ENCODE measurements at places on chromosomes 2 and 18.

DNA sequence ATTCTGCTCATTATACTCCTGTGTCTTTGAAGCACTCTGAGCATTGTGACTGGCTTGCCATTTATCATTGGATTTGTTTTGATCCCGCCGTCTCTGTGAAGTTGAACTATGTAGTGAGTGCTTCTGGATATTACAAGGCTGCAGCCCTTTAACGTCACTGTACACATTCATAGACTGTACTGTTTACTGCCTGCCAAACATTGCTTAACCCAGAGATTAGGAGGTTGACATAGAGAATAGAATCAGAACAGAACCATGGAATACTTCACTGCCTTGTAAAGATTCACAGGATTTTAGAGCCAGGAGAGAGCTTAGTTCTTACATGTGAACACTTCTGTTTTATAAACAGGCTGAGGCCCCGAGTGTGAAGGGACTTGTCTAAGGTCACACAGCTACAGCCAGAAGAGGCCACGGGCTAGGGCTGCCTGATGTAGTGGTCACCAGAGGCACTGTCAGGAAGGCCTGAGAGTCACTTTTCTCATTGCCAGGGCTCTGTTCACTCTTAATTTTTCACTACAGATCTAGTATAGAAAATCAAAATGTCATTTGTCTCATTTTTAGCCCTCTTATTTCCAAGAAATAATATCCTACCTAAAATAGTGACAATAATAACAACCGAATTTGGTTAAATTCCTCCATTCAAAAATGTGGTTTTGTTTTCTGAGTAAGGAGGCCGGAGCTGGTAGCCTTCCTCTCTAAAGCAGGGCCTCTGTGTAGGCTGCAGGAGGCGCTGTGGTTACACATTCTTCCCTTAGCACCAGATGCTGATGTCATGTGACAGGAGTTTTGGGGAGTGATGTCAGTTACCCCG lies 87.9 kb downstream of the UGGT1 start:
- peak; percentile 22 for DNase-seq

GRCh38 chr2:151239624-151240023 lies 22.0 kb downstream of the RBM43 start:
- DNase-seq: no peak

GRCh38 chr2:97785818-97786217 lies 72.4 kb downstream of the ZAP70 start:
- no peak for DNase-seq

DNA sequence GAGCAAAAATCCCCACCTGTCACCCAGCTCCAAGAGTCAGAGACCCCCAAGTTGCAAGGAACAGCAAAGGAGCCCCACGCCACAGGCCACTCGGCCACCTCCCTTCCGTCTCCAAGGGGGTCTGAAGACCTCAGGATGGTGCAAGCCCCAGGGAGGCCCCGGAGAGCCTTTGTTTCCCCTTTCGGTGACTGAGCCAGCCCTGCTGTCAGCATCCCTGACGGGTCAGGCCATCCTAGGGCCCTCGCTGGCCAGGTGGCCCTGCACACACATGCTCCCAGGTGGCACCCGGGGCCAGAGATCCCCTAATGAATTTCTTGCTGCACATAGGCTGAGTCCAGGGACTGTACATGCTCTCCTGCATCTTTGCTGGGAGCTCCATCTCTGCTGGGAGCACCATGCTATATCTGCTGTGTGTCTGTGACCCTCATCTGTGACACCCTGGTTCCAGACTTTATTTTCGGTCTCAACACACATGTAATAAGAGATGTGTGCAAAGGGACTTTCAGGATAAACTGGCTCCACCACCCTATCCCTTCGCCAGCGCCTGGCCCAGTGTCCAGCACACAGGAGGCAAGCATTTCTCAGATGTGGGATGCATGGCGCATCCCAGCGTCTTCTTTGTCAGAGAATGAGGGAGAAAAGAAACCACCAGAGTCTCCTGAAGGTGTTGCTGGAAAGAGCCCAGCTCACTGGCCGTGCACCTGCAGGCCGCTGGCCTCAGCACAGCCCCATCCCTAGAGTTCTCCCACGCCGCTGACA lies 27.4 kb downstream of the ADI1 start:
- DNase-seq: no peak

DNA sequence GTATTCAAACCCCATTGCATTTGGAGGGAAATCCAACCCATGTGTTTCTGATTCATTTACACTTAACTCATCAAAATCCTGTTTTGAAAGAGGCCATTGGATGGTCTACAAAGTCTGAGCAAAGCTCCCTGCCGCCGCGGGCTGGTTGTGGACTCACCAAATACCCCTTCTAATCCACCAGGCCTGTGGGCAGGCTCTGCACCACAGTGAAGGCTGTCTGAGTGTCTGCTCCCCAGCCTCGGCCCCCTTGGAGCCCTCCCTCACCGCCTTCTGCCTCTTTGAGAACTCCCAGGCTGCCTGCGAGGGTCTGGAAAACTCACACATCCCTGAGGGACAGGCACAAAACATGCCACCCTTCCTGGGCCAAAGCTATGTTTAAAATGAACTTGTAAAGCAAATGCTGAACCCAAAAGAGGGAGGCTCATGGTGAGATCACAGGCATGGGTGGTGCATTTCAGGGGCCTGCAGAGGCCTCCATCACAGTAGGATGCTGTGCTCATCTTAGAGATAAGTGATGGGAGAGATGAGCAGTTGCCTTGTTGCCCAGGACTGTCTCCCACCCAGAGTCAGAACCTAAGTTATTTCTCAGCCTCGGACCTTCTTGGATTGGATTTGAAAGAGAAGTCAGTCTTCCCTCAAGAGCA lies 225.0 kb downstream of the CYP26B1 start:
- DNase-seq: no peak

GRCh38 chr2:181311837-181312236 lies 145.3 kb upstream of the ITGA4 start:
- no peak for DNase-seq

GRCh38 chr2:128433911-128434550 lies 115.4 kb upstream of the HS6ST1 start:
- DNase-seq: no peak

DNA sequence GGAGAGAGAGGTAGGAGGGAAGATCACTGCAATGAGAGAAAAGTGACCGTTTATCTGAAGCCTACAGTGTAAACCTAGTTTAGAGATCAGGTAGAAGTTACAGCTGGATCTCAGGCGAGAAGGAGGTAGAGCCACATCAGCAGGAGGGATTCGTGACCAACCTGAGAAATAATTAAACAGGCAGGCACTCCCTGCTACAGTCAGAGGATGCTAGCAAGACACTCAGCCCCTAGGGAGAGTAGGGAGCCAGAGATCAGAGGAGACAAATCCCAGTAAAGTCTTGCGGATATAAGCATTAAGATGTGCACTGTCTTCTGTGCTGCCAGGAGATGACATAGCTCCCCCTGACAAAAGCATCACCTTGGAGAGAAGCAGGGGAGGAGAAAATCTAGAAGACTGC lies 629.1 kb upstream of the SLC39A10 start:
- no peak for DNase-seq

- no peak for DNase-seq
Measured at GRCh38 chr2:160157861-160158829, 41.9 kb downstream of the ITGB6 start.

GRCh38 chr2:217142649-217143266 lies 282.9 kb upstream of the TNP1 start:
- no peak for DNase-seq

- no peak for DNase-seq
Measured at GRCh38 chr2:46708492-46708891, 207.1 kb downstream of the MCFD2 start.

GRCh38 chr2:226114436-226114835 lies 685.2 kb downstream of the IRS1 start:
- DNase-seq: no peak

DNA sequence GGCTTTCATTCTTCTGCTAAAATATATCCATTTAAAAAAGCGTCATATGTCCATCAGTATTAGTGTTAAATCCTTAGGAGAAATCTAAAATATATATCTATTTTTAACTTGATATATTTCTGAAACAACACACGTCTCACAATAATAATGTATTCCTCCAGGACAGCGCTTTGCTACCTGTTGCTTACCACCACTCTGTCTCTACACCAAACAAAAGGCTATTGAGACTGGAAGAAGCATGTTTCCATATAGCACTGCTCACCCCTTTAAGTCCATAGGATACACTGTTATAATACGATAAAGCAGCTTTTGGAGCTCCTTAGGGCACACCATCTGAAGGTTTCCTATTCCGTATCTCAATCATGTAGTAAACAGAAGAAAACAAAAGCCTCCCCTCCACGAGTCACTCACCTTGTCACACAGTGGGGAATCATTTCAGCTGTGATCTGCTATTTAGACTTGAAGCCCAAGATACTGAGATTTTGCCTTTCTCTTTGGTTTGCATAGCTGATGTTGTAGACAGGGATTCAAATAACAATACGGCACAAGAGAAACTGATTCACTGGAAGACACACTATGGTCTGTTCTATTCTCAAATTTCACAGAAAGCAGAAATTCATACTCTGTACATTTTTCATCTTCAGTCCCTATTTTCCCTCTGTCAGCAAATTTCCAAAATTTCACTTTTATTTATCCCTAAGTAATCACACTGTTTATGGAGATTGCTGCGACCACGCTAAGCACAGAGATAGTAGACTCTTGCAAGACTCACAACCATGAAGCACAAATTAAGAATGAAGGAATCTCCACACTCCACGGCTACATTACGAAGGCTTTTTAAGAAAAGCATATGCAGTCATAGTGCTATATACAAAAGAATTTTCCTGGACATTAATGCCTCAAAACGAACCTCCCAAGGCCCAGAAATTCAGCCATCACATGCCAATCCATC lies 187.1 kb downstream of the TCF4 start:
- DNase-seq: no peak

DNA sequence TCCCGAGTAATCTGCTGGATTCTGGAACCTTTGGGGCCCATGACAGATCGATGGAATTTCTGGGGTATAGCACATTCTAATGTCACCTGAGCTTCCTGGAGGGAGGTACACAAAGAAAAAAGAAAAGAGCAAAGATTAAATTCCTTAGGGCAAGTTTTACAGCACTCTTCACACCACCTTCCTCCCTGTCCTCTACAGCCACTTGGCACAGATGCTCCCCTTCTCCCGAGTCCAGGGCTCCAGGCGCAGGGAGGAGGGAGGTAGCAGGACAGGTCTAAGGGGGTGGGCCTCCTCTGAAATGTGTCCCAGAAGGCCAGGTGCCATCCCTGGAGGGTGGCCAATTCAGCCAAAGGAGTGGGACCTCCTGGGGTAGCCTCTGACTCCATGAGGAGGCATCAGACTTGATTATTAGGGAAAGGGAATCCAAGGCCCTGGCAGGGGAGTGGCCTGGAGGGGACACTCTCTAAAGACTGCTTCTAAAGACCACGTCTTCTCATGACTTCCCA lies 50.3 kb downstream of the ANO7 start:
- peak; percentile 37 for DNase-seq

DNA sequence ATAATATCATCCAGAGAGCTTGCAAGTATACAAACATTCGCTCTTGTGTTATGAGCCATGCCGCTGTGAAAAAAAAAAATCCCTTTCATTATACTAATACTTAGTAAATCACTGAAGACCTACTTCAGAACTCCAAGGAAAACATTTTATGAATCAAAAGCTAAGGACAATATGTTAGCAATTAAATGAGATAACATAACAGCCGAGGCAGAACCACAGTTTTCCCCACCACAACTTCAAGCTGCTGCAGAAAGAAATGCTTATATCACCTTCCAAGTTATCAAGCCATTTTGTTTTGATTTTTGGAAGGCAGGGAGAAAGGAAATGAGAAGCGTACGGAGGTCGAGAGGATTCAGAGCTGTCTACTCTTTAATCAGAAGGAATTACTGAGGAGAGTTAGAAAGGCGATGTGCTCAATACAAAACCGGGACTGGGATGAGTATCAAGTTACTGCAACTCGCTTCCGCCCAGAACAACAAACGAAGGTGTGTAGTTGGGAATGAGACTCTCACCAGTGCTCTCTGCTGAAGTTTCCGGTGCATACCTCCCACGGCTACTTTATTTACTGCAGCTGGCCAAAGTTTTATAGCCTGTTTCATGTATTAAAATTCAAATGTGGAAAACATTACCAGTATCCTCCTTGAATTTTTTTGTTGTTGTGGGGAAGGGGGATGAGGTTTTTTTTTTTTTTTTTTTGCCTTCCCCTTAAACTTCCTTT lies 292.2 kb upstream of the CCDC68 start:
- DNase-seq: no peak

DNA sequence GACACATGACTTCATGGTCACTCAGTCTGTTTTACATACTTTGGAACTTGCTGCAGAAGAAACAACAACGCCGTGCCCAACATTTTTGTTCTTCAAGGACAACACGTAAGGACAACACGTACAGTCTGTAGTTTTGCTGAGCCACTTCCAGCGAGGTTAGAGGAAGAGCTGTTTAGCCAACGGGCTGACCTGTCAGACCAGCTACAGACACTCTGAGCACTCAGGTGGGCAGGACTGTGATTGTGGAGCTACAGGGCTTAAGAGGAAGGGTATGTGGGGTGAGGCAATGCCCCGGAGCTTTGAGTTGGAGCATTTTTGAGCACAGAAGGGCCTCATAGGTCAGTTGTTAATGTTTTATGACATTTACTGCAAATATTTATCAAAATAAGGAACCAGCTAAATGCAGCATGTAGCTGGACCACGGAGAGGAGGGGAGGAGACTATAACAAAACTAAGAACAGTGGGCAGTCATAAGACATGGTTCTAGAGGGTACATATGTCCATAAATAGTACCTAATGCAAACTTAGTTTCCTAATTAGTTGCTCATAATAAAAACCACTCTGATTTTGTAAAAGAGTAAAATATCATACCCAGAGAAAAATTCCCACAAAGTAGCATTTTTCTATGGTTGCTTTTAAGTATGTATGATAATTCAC lies 26.3 kb upstream of the NPC1 start:
- no peak for DNase-seq

DNA sequence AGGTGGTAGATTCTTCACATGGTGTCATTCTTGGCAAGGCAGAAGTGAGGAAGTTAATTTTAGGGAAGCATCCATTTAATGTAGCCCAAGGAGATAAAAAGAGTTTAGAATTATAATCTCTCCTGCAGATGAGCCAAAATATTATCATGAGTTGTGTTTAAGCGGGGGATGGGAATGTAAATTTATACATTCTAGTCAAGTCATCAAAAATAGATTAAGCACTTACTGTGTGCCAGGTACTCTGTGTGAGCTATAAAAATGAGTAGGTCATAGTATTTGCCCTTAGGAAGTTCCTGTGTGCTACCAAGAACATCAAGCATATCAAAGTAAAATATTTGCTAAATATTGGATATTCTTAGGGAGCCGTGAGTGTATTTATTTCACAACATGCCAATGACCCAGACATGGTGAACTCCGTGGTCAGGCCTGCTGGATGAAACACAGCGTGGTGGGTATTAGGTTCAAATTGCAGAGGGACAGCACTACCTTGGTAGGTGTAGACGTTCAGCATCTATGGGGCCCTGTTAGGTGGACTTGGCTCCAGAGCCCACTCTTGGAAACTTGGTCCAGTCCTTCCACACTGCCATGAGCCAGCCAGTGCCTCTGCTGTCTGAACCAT lies 37.4 kb downstream of the MEIS1 start:
- no peak for DNase-seq

Data from substantia nigra (tissue), 51 donors.